ENCODE measurements at places on chromosomes 1 and 21. TPM values are rescaled to one million over a fixed set of nuclear protein-coding genes. Genes with fewer than 3 reads are reported as not detected.

The PTGFR gene
- 0.91 TPM for total RNA-seq

The SAMSN1 gene
- total RNA-seq: 1.6 TPM

The ADORA1 gene
- 0.53 TPM for total RNA-seq

- no peak for DNase-seq
Measured at GRCh38 chr1:208074353-208074752, 163.4 kb upstream of the CD34 start.

DNA sequence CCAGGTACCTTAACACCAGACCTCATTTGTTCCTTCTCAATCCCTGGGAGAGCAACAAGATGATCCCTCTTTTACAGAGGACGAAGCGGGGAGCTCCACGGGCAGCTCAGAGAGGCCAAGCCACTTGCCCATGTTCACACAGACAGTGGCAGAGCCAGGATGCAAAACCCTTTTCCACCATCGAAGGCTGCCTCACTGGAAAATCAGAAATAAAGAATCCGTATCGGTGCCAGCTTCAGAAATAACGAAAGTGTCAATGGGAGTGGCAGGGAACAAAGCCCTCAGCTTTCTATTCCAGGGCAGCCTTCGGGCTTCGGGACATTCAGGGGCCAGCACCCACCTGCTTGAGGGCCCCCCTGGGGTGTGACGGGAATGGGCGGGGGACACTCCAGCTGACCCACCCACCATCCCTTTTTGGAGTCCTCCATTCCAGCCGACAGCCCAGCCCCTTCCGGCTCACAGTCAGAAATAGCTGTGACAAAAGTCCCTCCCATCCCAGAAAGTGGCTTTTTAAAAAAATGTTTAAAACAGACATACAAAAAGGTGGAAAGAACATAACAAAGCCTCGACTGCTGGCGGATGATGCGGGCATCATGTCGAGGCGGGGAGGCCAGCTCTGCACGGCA, 6.0 kb downstream of the IFFO2 start:
- DNase-seq: no peak

- no peak for DNase-seq
Measured at GRCh38 chr1:174768516-174768915, 231.2 kb upstream of the CACYBP start.

The MYOG gene
- total RNA-seq: not detected

The GSTM5 gene
- total RNA-seq: 0.10 TPM

The MAST2 gene
- 11.3 TPM for total RNA-seq

DNA sequence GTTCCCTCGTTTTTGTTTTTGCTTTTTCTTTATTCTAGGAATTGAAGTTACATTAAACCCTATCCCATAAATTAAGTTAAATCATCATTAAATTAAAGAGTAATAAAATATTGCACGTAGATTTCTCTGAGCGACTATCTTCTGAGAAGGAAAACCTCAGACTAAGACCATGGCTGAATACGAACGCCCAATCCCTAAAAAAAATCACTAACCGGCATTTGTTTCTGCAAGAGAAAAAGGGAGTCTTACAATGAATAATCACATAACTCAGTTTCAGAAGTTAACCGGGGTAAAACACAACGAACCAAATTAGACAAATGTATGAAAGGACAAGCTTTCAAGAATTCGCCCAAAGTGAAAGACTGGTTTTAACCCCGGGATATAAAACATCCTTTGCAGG, 1.3 kb downstream of the PIK3R3 start:
- DNase-seq: no peak

The PADI3 gene
- not detected for total RNA-seq

DNA sequence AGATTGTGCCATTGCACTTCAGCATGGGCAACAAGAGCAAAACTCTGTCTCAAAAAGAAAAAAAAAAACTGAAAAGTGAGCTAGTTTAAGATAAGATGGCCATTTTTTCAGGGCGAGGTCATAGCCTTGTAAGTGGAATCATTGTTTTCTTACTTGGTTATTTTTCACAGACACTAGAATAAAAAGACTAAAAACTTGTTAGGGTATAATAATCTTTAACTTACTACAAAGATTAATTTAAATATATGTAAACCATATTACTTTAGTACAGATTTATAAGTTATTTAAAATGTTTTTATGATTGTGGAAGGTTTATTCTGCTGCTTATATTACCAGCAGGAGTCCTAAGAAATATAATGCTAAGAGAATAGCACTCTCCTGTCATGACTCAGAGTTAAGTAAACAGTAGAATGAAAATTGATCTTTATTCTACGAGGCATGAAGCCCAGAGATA, 23.5 kb downstream of the ANGPTL1 start:
- no peak for DNase-seq

The ZNF695 gene
- total RNA-seq: not detected
